ENCODE measurements at places on chromosomes 6 and 20.
A peak's percentile ranks its signal among the peaks of the same experiment; 100 is the strongest.

GRCh38 chr6:168858926-168859325, 394.7 kb downstream of the THBS2 start:
- no peak for DNase-seq

GRCh38 chr20:42923348-42923918, 266.3 kb downstream of the PTPRT start:
- no peak for DNase-seq

- no peak for DNase-seq
Measured at GRCh38 chr6:165880686-165881085, 217.6 kb upstream of the PDE10A start.

DNA sequence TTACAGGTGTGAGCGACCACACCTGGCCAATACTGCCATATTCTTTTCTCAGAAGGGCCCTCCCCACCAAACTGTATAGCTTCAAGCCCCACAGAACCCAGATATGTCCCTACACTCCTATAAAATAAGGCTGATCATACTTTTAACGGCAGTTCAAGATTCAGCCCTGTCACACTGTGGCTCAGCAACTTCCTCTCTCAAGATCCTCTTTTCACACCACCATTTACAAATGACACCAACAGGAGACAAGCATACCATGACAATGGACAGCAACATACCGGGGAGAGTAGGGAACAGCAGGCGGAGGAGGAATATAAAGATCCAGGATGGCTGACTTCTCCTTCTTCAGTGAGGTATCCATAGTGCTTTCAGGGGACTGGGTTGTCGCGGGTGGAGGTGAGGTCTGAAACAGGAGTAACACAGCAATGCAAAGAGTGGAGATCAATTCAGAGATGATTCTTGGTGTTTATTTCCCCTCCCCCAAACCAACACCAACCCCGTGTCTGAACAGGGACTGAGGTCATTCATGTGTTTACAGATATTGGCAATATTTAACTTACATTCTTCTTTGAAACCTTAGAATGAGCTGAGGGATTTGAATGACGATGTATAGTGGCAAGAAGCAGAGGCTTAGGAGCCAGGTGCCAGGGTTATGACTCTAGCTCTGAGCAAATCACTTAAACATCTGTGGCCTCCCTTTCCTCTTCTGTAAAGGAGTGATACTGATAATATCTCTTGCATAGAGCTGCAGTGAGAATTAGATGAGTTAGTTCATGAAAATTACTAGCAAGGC, 57.6 kb upstream of the IPCEF1 start:
- DNase-seq = peak; percentile 78

- no peak for DNase-seq
Measured at GRCh38 chr20:40462566-40462965, 226.5 kb downstream of the MAFB start.

- DNase-seq = no peak
Measured at GRCh38 chr6:47131773-47132172, 89.6 kb upstream of the ADGRF1 start.

GRCh38 chr6:147071776-147072175, 132.4 kb upstream of the STXBP5 start:
- peak; percentile 62 for DNase-seq

GRCh38 chr6:120077489-120077888, 727.9 kb upstream of the MAN1A1 start:
- no peak for DNase-seq

DNA sequence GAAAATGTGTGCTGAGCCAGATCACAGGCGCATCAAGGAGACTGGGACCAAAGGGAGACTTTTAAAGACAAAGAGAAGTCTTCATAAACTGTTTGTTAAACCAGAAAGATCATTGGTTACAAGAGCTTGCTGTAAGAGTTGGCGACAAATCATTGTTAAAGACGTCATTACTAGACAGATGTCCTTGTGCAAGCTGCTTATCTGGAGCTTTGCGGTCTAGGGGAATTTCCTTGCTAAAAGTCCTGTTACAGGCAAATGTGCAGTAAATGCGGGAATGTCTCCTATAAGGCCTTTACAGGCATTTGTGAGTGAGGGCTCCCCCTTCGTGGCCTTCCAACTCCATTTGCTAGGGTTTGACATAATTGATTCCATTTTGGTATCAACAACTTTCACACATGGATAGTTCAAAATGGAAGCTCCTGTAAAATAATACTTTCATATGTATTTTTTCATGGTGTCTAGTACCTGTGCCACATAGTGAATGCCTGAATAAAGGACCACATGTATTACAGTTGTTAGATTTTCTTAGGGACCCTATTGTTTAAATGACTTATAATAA, 362.4 kb downstream of the UTRN start:
- DNase-seq = no peak

DNA sequence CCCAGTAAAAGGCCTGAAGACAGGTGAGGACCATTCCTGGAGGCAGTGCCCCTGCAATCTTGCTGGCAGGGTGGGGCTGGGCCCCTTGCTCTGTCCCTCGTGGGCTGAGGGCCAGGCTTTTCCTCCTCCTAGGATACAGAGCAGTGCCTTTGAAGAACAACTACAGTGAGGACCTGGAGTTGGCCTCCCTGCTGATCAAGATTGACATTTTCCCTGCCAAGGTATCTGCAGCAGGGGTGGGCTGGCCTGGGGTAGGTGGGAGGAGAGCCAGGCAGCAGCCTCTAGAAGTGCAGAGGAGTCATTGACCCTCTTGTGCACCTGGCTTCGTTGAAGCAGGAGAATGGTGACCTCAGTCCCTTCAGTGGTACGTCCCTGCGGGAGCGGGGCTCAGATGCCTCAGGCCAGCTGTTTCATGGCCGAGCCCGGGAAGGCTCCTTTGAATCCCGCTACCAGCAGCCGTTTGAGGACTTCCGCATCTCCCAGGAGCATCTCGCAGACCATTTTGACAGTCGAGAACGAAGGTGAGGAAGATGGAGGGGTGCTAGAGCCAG, 36.5 kb downstream of the PLCG1 start:
- no peak for DNase-seq

All from Kasumi-1 (cell line).